ENCODE measurements at places on chromosomes 16 and 17.

GRCh38 chr16:30761427-30761927 lies 385 bp downstream of the CFAP119 start:
- peak; percentile 38 for DNase-seq

DNA sequence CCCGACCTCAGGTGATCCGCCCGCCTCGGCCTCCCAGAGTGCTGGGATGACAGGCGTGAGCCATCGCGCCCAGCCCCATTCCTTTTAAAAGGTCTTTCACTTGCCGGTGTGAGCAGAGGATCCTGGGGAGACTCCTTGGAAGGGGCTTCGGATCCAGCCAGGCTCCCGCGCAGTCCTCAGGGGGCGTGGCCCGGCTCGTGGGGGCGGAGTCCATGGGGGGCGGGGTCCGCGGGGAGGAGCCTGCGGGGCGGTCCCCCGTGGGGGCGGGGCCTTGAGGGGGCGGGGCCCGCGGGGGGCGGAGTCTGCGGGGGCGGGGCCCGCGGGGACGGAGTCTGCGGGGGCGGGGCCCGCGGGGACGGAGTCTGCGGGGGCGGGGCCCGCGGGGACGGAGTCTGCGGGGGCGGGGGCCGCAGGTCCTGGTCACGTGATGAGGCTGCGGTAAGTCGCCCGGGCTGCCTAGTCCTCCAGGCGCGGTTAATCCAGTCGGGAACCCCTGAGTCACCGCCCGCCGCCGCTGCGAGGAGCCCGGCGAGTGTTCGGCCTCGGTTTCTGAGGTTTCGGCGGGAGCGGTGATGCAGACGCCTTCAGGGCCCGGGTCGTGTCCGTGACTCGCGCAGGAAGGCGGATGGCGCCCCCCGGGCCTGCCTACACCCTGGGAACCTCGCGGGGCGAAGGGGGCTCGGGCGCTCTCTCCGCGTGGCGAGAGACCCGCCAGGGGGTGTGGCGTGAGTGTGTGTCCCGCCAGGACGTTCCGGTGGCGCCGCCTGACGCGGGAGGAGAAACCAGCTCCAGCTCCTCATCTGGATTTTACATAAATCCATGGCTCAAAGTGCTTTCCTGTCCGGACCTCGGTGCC lies 23.6 kb upstream of the ABR start:
- peak; percentile 58 for DNase-seq

DNA sequence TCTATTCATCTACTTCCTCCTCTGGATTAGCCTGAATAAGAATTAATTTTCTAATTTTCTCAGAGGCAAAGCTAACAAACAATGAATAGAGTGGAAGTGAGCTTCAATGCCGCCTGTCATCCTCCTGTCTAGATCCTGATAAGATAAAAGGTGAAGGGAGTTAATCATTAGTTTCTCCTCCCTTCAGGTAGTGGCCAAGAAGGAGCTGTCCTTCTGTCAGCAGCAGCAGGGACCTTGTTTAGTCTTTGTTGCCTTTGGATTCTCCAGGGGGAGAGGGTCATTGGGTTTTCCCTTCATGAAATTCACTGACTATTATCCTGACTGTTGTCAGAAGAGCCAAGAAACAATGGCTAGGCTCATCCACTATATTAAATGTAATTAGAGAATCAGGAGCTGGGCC lies 420.2 kb upstream of the GOT2 start:
- no peak for DNase-seq

DNA sequence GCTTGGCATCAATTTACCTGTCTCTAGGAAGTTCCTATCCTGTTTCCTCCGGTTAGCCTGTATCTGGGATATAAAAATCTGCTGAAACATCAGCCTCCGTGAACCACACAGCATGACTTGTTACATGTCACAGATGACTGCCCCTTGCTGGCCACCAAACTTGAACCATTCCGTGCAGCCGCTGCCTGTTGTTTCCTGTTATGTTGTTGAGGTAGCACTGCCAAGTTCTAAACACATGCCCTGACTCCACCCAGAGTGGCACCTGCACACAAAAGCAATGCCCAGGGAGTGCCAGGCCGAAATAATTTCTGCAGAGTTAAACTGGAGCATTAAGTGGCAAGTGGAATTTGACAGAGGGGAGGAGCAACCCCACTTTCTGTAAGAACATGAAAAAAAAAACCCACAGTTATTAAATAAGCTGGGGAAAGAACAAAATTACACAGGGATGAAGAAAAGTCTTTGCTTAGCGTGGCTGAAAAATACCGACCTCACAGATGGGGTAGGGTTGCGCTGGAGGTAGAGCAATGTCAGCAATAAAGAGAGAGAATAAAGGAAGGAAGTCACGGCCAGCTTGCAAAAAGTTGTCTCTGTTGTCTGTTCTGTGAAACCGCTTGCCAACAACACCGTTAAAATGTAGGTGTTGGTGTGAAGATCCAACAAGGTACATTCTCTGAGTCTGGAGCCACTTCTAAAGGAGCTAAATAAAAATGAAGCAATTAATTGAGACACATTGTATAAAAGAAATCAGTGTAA lies 174.6 kb upstream of the CDH13 start:
- DNase-seq: peak; percentile 24

- DNase-seq: peak; percentile 21
These were observed 71.4 kb downstream of the ABR start for GRCh38 chr17:1108478-1108764.

DNA sequence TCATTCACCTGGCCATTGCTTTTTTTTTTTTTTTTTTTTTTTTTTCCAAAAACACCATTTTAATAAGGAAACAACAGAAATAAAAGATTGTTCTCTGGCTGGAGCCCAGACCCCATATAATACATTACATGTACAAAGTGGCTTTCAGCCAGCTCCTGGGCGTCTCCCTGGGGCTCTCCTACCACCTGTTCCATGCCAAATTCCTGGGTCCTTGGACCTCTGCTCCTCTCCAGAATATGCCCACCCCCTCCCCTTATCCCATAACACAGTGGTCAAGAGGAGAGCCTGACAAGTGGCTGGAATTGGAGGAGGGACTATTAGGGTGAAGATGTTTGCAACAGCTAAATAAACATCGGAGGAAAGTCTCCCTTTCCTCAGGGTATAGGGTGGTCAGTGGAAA lies 3.6 kb upstream of the PHF12 start:
- DNase-seq: no peak

- DNase-seq: peak; percentile 50
These were observed 307 bp downstream of the CDYL2 start for GRCh38 chr16:80804056-80804525.

DNA sequence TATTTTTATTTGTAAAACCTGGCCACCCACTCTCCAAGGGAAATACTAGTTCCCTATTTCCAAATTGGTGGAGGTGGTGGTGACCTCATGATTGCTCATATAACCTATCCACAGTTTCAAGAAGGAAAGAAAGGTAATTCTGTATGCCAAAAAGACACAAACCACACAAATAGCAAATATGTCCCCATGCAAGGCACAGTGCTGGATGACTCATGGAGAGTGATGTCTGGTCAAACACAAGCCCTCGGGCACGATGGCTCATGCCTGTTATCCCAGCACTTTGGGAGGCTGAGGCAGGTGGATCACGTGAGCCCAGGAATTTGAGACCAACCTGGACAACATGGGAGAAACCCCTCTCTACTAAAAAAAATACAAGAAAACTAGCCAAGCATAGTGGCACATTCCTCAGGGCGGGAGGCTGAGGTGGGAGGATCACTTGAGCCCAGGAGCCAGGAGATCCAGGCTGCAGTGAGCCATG lies 64.2 kb downstream of the GNA13 start:
- no peak for DNase-seq
